Karpas-422 (cell line): ENCODE measurements at places on chromosomes 12 and 14. TPM values are rescaled to one million over a fixed set of nuclear protein-coding genes. Genes with fewer than 3 reads are reported as not detected.
A peak's percentile ranks its signal among the peaks of the same experiment; 100 is the strongest.

Gene NRL
- total RNA-seq = 1.5 and 2.5 TPM in 2 replicates

DNA sequence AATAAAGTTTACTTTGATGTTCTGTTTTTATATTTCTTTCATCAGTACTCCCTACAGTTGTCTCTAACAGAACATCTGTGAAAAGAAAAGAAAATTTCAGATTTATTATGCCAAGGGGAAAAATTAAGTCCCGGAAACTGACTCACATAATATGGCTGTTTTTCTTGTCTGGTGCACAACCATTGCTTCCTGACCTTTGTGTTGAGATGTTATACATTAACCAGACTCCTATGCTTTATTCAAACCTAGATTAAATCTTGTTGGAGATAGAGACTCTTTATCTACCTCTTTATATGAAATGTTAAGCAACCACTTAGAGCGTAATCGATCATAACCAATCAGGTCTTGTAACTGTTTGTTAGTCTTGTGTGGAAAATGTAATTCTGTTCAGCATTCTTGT is 37.6 kb upstream of the BICD1 start:
- no peaks in the 10 kb centered on the region for H3K36me3 ChIP-seq
- H3K4me3 ChIP-seq = no peak overlapping the region
- peaks cover 4% of the 10 kb centered on the region; the same call in 1 of the 2 replicates for H3K4me1 ChIP-seq
- no peak overlapping the region for H3K27ac ChIP-seq
- no peak for DNase-seq

Gene CMKLR1
- total RNA-seq = not detected in 2 replicates

DNA sequence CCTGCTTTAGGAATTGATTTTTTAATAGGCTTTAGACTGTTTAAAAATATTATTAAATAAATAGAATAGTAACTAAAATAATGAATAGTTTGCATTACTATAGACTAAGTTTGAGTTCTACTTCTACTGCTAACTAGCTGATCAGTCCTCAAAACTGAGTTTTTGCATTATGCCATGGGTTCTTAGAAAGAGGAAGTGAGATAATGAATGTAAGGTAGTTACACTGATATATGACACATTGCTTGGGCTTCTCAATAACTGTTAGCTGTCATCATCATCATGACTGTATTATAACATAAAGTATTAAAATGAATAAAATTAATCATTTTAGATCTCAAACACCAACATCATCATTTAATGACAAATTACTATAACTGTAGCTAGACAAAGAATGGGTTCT is 949.7 kb downstream of the TRHDE start:
- no peaks in the 10 kb centered on the region for H3K4me1 ChIP-seq
- no peak for DNase-seq
- H3K27ac ChIP-seq = no peak overlapping the region
- H3K27me3 ChIP-seq = no peaks in the 10 kb centered on the region

DNA sequence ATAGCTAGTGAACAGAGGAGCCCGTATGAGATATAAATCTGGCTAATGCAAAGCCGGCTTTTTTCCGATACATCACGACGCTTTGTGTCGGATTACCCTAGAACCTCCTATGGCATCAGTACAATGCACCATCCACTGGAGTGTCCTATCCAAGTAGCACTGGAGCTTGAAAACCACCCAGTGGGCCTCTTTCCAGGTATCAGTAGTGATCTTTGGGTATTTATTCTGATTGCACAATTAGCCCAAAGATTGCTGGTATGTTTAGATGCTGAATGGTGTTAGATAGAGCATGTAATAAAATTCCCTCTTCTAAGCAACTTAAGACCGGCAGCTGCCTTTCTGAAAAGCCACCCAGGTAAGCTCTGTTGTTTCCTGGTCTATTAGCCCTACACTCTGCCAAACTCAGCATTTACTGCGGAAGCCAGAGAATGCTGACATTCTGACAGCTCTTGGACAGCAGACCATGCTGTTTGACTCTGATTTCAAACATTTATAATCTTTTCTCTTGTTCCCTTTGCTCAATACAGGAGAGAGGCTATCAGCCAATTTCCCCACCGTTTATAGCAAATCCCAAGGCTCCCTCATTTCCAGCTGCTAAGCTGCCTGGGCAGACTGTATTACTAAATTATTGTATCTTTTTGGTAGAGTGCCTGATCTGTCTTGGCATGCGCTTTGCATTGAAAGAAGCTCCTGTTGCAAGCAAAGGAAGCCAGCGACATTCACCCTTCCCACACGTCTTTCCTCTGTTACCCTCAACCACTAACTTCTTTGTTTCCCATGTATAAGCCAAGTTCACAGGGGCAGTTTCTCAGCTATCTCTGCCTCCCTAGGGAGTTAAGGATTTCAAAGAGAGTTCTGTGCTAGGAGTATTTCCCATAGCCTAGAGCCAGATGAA is 388.3 kb upstream of the GARIN6 start:
- no peak overlapping the region for H3K27ac ChIP-seq
- no peak for DNase-seq
- no peak overlapping the region for H3K4me3 ChIP-seq
- peaks cover 11% of the 10 kb centered on the region; the same call in 1 of the 2 replicates for H3K4me1 ChIP-seq
- H3K27me3 ChIP-seq = no peaks in the 10 kb centered on the region

- no peak for DNase-seq
- peaks cover 43% of the 10 kb centered on the region; the same call in 1 of the 2 replicates for H3K36me3 ChIP-seq
- peaks cover 6% of the 10 kb centered on the region for H3K4me1 ChIP-seq
- H3K4me3 ChIP-seq = no peak overlapping the region
- H3K27ac ChIP-seq = no peak overlapping the region
- H3K27me3 ChIP-seq = no peaks in the 10 kb centered on the region
Measured at GRCh38 chr14:77339407-77339806, 18.6 kb downstream of the GSTZ1 start.

Gene LAG3
- total RNA-seq = 0.22 and 0.32 TPM in 2 replicates

- H3K4me1 ChIP-seq = no peaks in the 10 kb centered on the region
- no peak for DNase-seq
- no peak overlapping the region for H3K27ac ChIP-seq
- H3K4me3 ChIP-seq = no peak overlapping the region
- no peaks in the 10 kb centered on the region for H3K36me3 ChIP-seq
- no peaks in the 10 kb centered on the region for H3K27me3 ChIP-seq
Measured at GRCh38 chr12:114975640-114976310, 291.8 kb upstream of the TBX3 start.

Gene HOXC12
- not detected in 2 replicates for total RNA-seq

Gene SLC7A7
- total RNA-seq = 1.9 and 3.5 TPM in 2 replicates

- peaks cover 9% of the 10 kb centered on the region for H3K4me1 ChIP-seq
- no peaks in the 10 kb centered on the region for H3K27me3 ChIP-seq
- no peak overlapping the region for H3K27ac ChIP-seq
- peak overlapping the region; percentile 70 for H3K4me3 ChIP-seq
- H3K36me3 ChIP-seq = no peaks in the 10 kb centered on the region
- peak; percentile 45 for DNase-seq
Measured at GRCh38 chr12:15910468-15910863, 666 bp upstream of the DERA start.
